NCI-H1694 treated with DMSO at 0.1 percent for 48 hours (cell line): ENCODE measurements at places on chromosomes 3 and 15.

- no peak for DNase-seq
These were observed 238.0 kb upstream of the LRIG1 start for GRCh38 chr3:66738625-66739365.

DNA sequence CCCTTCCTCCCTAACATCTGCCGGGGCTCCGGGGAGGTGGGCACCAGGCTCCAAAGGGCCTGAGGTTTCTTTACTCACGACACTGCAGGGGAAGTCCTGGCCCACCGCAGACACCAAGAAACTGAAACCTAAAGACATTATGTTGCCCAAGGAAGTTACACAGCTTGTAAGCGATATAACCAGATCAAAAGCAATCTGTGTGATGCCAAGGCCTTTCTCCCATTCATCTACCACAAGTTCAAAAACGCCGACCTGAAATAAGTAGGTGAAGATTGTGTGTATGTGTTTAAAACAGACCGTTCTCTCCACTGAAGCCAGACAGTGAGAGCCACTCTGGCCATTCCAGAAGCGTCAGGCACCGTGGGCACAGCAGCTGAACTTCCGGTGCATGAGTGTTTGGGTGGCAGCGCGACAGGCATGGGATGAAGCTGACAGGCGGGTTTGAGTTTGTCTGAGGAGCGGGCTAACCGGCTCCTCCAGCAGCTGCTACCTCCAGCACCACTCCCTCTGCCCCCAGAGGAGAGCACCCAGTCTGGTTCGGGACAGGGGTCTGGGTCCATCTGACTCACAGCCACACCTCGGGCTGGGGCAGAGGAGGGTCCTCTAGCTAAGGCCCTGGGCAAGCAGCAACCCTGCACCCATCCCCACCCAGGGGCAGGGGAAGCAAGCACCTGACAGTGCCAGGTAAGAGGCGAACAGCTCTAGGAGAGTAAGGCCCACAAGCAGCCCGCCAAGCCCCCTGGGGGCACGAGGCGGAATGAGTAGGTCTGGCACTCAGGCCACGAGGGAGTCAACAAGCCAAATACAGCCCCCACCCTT, 1.3 kb downstream of the TNK2 start:
- DNase-seq = no peak

- no peak for DNase-seq
These were observed 49.4 kb downstream of the CCR4 start for GRCh38 chr3:33000691-33001385.

DNA sequence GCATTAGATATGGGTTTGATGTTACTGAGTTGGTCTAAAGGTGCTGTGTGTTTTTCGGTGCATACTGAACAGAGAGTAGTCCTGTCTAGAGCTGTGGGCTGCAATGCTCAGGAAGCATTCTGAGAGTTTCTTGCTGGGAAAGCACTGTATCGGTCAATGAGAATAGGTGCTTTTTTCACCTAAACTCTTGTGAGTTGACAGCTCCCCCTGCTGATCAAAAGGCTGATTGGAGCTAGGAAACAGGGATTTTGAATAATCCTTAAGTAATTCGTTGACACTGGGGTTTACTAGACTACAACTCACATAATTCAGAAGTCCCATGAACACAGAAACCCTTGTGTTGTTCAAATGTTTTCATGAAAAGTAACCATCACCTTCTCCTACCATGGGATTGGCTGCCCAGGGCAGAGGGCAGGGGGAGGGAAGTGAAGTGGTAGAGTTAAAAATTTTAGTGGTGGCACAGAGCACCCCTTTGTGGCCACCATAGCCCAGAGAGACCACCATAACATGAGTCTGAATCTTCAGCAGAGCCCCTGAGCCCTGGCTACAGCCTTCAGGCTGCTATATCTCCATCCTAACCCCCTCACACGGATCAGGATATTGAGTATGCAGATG, 13.0 kb upstream of the MANF start:
- DNase-seq = no peak

GRCh38 chr15:101697488-101697887, 26.8 kb downstream of the TARS3 start:
- no peak for DNase-seq

- no peak for DNase-seq
These were observed 465.1 kb downstream of the ERC2 start for GRCh38 chr3:56003129-56003528.

DNA sequence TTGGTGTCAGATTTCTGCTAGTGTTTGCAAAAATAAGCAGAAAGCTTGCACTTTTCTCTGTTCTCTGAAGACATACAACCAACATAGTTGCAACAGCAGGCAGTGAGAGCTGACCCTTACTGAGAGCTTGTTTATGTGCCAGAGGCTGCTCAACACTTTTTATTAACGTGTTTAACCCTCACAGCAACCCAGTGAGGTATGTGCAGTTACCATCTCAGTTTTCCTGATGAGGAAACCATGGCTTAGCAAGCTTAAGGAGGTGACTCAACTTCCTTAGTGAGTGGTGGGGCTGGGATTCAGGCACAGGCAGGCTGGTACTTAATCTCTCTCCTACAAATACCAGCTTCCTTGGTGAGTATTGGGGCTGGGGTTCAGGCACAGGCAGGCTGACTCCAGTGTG, 158.1 kb upstream of the CTDSPL start:
- no peak for DNase-seq
